ENCODE measurements at places on chromosomes 12 and 14. TPM values are rescaled to one million over a fixed set of nuclear protein-coding genes. Genes with fewer than 3 reads are reported as not detected.

GRCh38 chr12:43282106-43282505, 269.9 kb downstream of the ADAMTS20 start:
- DNase-seq = no peak
- H3K4me3 ChIP-seq = no peak overlapping the region
- no peak overlapping the region for H3K27ac ChIP-seq

DNA sequence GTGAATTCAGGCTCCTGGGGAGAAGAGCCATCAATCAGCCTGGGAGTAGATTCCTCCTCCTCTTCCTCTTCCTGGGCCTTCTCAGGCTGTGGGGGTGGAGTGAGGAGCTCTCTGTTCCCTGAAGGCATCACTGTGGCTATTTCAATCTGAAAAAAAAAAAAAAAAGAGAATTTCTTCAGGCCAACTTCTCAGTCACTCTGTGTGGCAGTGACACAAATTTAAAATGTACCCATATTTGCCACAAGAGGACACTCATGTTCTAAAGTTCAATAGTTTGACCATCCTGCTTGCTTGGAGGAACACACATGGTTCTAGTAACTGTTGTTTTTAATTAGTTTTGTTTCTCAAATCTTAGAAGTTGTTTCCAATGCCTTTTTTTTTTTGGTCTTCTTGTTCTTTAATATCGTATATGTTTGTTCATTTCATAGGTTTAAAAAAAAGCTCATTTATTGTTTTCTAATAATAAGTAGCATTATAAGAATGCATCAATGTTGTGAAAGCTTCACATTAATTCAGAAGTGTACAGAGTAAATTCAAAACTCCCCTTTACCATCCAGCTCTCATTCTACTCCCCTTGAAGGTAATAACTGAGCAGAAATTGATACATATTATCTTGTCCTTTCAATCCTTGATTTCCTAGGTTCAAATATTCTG, 23.3 kb upstream of the CCER1 start:
- H3K4me3 ChIP-seq = no peak overlapping the region
- no peaks in the 10 kb centered on the region for H3K36me3 ChIP-seq
- H3K27ac ChIP-seq = no peak overlapping the region
- no peaks in the 10 kb centered on the region for H3K4me1 ChIP-seq
- H3K27me3 ChIP-seq = peaks cover 6% of the 10 kb centered on the region

GRCh38 chr12:64480148-64480547, 28.2 kb downstream of the TBK1 start:
- no peak for DNase-seq
- no peaks in the 10 kb centered on the region for H3K4me1 ChIP-seq
- no peak overlapping the region for H3K4me3 ChIP-seq
- no peak overlapping the region for H3K27ac ChIP-seq
- H3K36me3 ChIP-seq = peaks cover 5% of the 10 kb centered on the region

GRCh38 chr14:89241934-89242651, 174.9 kb downstream of the FOXN3 start:
- DNase-seq = no peak
- no peaks in the 10 kb centered on the region for H3K27me3 ChIP-seq
- peaks cover 16% of the 10 kb centered on the region for H3K4me1 ChIP-seq
- H3K27ac ChIP-seq = no peak overlapping the region

DNA sequence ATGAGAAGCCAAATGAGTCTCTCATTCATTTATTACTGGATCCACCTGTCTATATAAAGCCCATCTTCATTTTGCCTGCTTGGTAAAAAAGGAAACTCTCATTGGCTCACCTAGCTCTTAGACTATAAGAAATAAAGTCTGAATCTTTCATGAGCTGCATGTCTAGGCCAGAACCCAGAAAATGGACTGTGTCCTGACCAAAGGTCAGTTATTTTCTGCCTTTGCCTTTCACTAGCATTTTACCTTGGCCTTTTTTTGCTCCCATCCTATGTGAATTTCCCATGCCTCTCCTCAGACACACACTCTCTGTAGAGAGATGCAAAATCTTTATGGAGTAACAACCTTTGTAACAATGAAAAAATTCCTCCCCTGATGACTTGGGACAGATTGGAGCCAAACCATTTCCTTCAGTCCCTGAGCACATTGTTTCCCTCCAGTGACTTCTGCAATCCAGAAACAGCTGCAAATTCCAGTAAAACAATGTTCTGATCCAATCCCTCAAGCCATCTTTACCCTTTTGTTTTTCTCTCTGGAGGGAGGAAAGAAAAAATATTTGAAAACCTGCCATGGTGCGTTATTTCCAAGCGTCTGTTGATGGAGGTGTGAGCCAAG, 33.6 kb upstream of the MAP3K9 start:
- H3K27me3 ChIP-seq = no peaks in the 10 kb centered on the region
- no peak for DNase-seq
- H3K36me3 ChIP-seq = no peaks in the 10 kb centered on the region
- H3K27ac ChIP-seq = no peak overlapping the region

DNA sequence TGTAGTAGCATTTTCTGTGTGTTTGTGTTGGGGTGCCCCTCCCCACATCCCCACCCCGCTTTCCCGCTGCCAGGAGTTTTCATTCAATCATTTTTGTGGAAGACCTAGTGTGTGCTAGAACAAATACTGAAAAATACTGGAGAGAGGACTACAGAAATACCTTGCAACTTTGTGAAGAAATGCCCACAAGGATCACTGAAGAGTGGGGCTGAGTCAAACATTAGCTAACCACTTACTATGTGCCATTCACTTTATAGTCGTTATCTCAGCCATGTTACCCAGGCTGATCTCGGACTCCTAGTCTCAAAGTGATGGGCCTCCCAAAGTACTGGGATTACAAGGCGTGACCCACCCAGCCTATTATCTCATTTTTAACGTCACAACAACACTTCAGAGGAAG, 559 bp upstream of the LMBR1L start:
- H3K4me1 ChIP-seq = peaks cover 3% of the 10 kb centered on the region
- no peaks in the 10 kb centered on the region for H3K27me3 ChIP-seq
- H3K4me3 ChIP-seq = peak overlapping the region; percentile 74
- H3K27ac ChIP-seq = peak overlapping the region; percentile 27

DNA sequence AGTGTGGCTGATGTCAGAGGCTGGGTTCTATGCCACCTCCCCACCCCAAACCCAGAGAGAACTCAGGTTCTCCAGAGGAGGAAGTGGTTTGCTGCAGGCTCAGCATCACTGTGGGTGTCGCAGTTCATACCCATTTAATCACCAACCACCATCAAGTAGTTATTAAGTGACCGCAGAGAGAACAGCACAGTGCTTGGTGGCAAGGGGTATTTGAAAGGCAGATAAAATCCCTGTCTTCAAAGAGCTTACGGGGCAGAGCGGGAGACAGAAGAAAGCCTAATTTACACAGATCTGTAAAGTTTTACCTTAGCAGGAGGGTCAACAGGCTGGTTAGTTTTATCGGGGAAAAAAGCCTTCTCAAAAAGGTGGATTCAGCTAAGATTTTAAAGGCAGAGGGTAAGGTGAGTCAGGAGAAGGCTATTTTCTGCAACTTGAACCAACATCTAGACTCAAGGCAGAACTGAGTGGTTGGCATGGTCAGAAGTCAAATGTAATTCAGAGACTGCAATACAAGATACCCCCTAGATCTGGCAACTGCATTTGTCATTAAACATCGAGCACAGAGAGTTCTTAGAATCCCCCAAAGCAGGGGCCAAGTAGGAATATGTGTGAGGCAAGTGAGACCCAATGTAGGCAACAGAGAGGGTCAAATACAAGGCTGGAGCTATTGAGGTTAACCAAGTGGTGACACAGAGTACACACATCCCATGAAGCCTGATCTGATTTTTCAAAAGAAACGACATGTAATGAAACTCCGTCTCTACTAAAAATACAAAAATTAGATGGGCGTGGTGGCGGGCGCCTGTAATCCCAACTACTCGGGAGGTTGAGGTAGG, 13.2 kb downstream of the PXN start:
- no peak for DNase-seq
- no peaks in the 10 kb centered on the region for H3K27me3 ChIP-seq
- no peaks in the 10 kb centered on the region for H3K36me3 ChIP-seq
- no peak overlapping the region for H3K27ac ChIP-seq
- H3K4me3 ChIP-seq = no peak overlapping the region

DNA sequence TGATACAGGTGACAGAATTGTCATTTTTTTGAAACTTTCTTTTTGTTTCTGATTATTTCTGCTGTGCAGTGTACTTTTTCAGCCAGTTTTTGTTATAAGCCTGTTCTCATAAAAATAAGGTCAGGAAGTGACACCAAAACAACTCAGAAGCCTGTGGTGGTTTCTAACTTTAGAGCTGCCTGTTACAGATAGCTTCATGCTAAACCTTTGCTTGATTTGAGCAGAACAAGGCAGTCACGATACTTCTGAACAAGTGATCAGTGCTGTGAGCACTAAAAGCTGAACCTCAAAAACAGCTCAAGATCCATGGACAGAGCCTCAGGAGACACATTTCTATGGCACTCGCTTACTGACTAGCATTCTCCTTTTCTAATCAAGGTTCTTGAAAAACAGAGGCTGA, 82.0 kb downstream of the PRKCH start:
- H3K4me3 ChIP-seq = no peak overlapping the region
- H3K4me1 ChIP-seq = peaks cover 5% of the 10 kb centered on the region

GRCh38 chr12:52944683-52945388, 4.1 kb upstream of the KRT18 start:
- peak overlapping the region; percentile 56 for H3K27ac ChIP-seq
- no peaks in the 10 kb centered on the region for H3K27me3 ChIP-seq
- no peaks in the 10 kb centered on the region for H3K36me3 ChIP-seq
- H3K4me3 ChIP-seq = no peak overlapping the region

GRCh38 chr12:70278945-70279344, 35.7 kb downstream of the CNOT2 start:
- no peak for DNase-seq
- no peaks in the 10 kb centered on the region for H3K27me3 ChIP-seq
- no peak overlapping the region for H3K27ac ChIP-seq
- no peaks in the 10 kb centered on the region for H3K36me3 ChIP-seq

DNA sequence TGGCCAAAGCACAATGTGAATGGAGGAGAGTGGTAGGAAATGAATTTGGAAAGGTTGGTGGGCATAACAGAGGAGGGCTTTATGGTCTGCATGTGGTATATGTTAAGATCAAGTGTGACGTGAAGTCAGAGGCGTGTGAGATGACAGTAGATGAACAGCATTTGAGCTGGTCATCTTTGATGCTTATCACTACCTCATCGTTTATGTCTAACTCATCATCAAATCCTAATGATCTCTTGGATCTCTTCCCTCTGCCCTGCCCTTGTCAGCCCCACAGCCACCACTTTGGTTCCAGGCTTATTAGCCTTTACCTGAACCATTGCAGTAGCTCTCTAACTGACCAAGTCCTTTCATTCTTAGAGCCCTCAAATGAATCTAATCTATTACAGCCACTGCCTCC, 132.5 kb downstream of the LLPH start:
- no peak overlapping the region for H3K27ac ChIP-seq
- H3K27me3 ChIP-seq = no peaks in the 10 kb centered on the region
- no peaks in the 10 kb centered on the region for H3K4me1 ChIP-seq
- no peak for DNase-seq

DNA sequence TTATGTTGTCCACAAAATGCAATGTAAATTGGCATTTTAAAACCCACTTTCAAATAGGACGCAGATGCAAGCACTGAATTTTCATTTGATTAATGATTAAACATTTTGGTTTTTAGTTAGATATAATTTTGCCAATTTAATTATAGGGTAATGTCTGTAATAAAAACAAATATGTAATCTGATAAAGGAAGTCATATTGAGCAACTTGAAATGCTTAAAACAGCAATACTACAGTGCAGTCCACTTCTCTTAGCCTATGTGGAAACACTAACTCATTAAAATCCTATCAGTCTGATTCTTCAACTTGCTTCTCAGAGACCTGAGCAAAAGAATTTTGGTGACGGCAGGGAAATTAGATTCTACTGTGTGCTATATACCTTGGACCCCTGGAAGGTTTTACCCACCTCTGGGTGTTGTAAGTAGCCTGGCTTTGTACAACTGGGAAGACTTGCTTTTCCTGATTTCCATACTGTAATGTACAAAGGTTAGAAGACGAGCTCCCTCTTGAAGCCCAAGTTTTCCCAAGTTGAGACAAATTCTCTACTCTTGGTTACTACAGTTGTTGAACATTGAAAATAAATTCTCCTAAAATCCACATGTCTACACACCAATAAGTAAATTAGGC, 4.1 kb downstream of the TRHDE start:
- H3K36me3 ChIP-seq = no peaks in the 10 kb centered on the region
- peaks cover 19% of the 10 kb centered on the region for H3K27me3 ChIP-seq
- no peak for DNase-seq
- peaks cover 3% of the 10 kb centered on the region for H3K4me1 ChIP-seq
- H3K27ac ChIP-seq = no peak overlapping the region

GRCh38 chr12:106839333-106839732, 64.9 kb downstream of the RIC8B start:
- no peaks in the 10 kb centered on the region for H3K27me3 ChIP-seq
- no peak overlapping the region for H3K4me3 ChIP-seq
- H3K36me3 ChIP-seq = peaks cover 8% of the 10 kb centered on the region
- no peak for DNase-seq

DNA sequence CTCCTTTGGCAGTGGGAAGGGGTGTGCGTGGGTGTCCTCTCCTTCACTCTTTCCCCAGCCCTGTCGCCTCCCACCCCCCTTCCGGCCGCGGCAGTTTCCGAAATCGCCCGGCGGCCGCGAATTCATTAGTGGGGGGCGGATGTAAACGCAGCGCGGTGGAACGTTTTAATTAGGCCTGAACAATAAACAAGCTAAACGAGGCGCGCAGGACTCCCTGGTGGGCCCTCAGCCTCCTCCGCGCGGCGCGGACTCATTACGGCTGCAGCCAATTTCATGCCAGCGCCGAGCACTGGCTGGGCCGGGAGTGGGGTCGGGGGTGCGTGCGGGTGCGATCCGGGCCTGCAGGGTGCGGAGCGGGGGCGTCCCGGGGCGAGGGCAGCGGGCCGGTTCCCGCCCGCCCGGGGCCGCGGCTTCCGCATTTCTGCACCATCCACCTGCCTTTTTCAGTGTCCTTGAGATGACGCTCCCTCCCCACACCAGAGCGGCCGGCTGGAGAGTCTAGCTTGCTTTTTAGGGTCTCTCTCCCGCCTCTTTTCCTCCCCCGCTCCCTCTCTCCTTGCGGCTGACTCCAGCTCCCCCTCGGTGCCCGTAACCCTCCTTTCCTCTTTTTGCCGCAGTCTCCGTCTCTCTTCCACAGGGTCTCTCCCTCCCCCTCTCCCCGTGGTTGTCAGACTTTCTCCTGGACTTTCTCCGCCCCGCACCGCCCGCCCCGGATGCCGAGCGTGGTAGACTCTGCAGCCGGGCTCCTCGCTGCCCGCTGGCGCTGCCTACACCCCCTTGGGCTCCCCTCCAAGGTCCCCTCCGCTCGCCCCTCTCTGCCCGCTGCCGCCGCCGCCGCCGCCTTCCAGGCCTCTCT, at the start of gene CISTR:
Gene CISTR, minus strand, starts transcription at position 644 of the 856 bp plus-strand sequence.
- H3K4me3 ChIP-seq = peak within 1 kb of the TSS; percentile 77
- H3K36me3 ChIP-seq = no peaks in the 10 kb centered on the region
- H3K4me1 ChIP-seq = peaks cover 34% of the 10 kb centered on the region
- H3K27me3 ChIP-seq = peaks cover 65% of the 10 kb centered on the region

- no peak overlapping the region for H3K27ac ChIP-seq
- no peaks in the 10 kb centered on the region for H3K36me3 ChIP-seq
- no peaks in the 10 kb centered on the region for H3K4me1 ChIP-seq
Measured at GRCh38 chr12:83016991-83017390, 330.3 kb downstream of the TMTC2 start.

GYS2 gene
- total RNA-seq = not detected

RNASE2 gene
- total RNA-seq = not detected

SNW1 gene
- 88.8 TPM for total RNA-seq

KRT79 gene
- total RNA-seq = not detected

ATXN3 gene
- 37.2 TPM for total RNA-seq

AHNAK2 gene
- total RNA-seq = 2.0 TPM

MYO1A gene
- total RNA-seq = 0.52 TPM
